Activated CD8-positive, alpha-beta T cell treated with anti-CD3 and anti-CD28 coated beads for 36 hours (primary cell): ENCODE measurements at places on chromosomes 3 and 15. TPM values are rescaled to one million over a fixed set of nuclear protein-coding genes. Genes with fewer than 3 reads are reported as not detected.

RPL39L gene
- 12.1 TPM for total RNA-seq

- peaks cover 3% of the 10 kb centered on the region for H3K27me3 ChIP-seq
- no peak overlapping the region for H3K4me3 ChIP-seq
- H3K36me3 ChIP-seq, result no peaks in the 10 kb centered on the region
- H3K27ac ChIP-seq, result no peak overlapping the region
- no peaks in the 10 kb centered on the region for H3K4me1 ChIP-seq
- DNase-seq, result no peak
Measured at GRCh38 chr3:150184426-150185071, 213.9 kb upstream of the PFN2 start.

DNA sequence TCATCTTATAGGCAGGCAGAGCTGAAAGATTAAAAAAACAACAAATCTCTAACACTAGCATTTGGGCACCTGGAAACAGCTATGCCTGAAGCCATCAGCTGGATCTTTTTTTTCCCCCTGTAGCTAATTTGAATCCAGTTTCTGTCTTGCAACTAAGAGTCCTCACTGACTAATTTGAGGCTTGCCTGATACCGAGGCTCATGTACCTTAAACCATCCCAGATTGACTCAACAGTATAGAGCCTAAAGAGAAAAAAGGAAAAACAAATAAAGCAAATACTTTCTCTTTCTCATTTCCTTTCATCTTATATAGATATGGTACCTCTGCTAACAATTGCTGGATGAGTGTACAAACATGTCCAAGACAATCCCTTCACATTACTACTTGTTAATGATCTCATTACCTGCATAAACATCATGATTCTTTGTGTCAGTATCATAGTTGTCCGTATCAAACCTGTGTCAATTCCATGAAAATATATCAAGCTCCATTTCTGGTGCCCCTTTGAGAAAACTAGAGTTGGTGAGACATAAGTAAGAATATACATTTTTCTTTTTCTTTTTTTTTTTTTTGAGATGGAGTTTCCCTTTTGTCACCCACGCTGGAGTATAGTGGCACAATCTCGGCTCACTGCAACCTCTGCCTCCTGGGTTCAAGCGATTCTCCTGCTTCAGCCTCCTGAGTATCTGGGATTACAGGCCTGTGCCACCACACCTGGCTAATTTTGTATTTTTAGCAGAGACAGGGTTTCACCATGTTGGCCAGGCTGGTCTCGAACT is 43.1 kb downstream of the BHLHE40 start:
- peak; percentile 59 for DNase-seq
- no peaks in the 10 kb centered on the region for H3K36me3 ChIP-seq
- peaks cover 72% of the 10 kb centered on the region for H3K4me1 ChIP-seq

CBLB gene
- 104 TPM for total RNA-seq

GRCh38 chr3:194671511-194671899 is 486 bp downstream of the LSG1 start:
- H3K36me3 ChIP-seq, result peaks cover 14% of the 10 kb centered on the region
- peak overlapping the region; percentile 94 for H3K4me3 ChIP-seq
- peaks cover 57% of the 10 kb centered on the region for H3K4me1 ChIP-seq
- H3K27ac ChIP-seq, result peak overlapping the region; percentile 98
- peak; percentile 31 for DNase-seq

MUSTN1 gene
- not detected for total RNA-seq

- H3K4me1 ChIP-seq, result no peaks in the 10 kb centered on the region
- DNase-seq, result no peak
- H3K27ac ChIP-seq, result no peak overlapping the region
- no peaks in the 10 kb centered on the region for H3K36me3 ChIP-seq
- H3K4me3 ChIP-seq, result no peak overlapping the region
Measured at GRCh38 chr15:39286706-39287105, 294.2 kb upstream of the THBS1 start.

MAP1A gene
- 0.86 TPM for total RNA-seq

GRCh38 chr15:32700501-32701150 is 17.2 kb upstream of the GREM1 start:
- no peak overlapping the region for H3K27ac ChIP-seq
- no peaks in the 10 kb centered on the region for H3K36me3 ChIP-seq
- no peaks in the 10 kb centered on the region for H3K4me1 ChIP-seq
- peaks cover 10% of the 10 kb centered on the region for H3K27me3 ChIP-seq
- DNase-seq, result no peak
- H3K4me3 ChIP-seq, result no peak overlapping the region

DNA sequence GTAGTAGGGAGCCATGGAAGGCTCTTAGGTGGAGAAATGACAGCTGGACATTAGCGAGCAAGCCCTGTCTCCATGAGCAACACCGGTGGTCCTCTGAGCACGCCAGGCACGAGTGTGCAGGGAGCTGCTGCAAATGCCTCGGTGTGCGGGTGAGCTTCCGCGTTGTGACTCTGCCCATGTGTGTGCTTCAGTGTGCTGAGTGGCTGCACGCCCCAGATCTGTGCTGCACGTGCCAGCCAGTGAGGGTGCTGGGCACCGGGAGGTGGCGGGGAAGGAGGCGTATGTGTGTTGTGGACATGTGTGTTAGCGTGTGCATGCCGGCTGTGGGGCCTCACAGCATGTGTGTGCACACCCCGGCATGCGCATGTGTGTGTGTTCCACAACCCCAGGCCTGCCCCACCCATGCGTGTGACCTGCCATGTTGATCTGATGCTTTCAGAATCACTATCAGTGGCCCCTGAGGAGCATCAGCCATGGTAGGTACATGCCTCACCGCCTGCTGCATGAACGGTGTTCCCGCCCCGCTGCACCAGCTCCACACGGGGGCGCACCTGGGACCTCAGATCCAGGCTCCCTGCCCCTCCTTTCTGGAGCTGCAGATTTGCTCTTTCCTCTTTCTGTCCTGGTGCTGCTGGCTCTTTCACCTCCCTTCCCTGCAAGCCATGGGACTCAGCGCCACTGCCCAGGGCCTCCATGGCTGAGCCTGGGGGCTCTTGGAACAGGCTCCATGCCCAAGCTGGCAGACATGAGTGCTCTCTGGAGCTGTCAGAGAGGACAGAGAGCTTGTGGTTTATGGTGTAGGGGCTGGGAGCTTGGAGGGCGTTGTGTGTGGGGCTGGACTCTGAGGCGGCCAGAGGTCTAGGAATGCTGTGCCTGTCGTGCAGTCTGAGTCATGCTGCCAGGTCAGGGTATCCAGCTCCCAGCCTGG is 169.4 kb downstream of the TBC1D2B start:
- H3K27me3 ChIP-seq, result no peaks in the 10 kb centered on the region
- peak; percentile 76 for DNase-seq
- H3K4me1 ChIP-seq, result peaks cover 2% of the 10 kb centered on the region
- no peaks in the 10 kb centered on the region for H3K36me3 ChIP-seq
- no peak overlapping the region for H3K27ac ChIP-seq
- H3K4me3 ChIP-seq, result no peak overlapping the region

CAMK2N2 gene
- total RNA-seq, result 0.22 TPM

DNA sequence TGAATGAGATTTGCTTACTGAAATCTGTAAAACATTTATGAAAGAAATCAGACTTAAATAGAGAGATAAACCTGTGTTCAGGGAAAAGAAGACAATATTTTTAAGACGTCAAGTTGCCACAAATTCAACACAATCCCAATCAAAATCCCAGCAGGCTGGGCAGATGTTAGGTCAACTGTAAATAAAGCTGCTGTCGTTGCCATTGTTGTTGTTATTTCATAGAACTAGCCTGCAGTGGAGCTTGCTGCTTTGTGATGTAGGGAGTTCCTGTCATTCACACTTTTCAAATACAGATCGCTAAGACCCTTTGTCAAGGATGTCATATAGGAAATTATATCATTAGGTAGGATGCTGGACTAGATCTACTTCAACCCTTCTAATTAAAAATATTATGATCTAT is 123.1 kb downstream of the NEO1 start:
- H3K4me1 ChIP-seq, result no peaks in the 10 kb centered on the region
- no peaks in the 10 kb centered on the region for H3K27me3 ChIP-seq
- no peaks in the 10 kb centered on the region for H3K36me3 ChIP-seq
- H3K4me3 ChIP-seq, result no peak overlapping the region
- DNase-seq, result no peak

- H3K36me3 ChIP-seq, result no peaks in the 10 kb centered on the region
- DNase-seq, result no peak
- H3K27ac ChIP-seq, result no peak overlapping the region
- no peaks in the 10 kb centered on the region for H3K27me3 ChIP-seq
Measured at GRCh38 chr3:153897842-153898241, 223.3 kb upstream of the ARHGEF26 start.

ARPIN gene
- total RNA-seq, result not detected

DNA sequence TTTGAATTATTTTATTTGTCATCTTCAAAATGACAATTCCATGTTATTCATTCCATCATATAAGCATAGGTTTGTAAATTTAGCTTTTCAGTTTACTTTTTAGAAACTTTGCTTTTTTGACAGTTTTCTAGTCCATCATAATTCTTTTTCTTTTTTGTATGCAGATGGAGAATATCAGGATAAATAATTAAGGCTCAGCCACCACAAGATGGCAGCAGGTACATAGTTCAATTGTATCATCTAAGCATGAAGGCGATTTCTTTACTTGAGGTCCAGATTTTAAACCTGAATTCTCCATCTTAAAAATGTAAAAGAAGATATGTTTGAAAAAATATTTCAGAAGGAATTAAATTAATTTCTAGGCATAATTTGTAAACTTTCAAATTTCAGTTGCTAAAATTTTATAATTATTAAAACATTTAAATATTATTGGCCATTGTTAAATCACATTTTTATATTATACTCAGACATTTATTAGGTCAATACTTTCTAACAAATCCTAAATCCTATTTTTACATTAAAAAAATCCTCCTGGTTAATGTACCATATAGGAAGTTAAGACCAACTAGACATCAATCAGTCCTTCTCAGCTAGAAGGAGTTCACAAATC is 15.1 kb downstream of the PLSCR5 start:
- DNase-seq, result peak; percentile 48
- H3K27me3 ChIP-seq, result peaks cover 4% of the 10 kb centered on the region
- no peak overlapping the region for H3K27ac ChIP-seq
- H3K36me3 ChIP-seq, result no peaks in the 10 kb centered on the region
- no peaks in the 10 kb centered on the region for H3K4me1 ChIP-seq
